ENCODE measurements at places on chromosomes 12 and 14. TPM values are rescaled to one million over a fixed set of nuclear protein-coding genes. Genes with fewer than 3 reads are reported as not detected.

DNA sequence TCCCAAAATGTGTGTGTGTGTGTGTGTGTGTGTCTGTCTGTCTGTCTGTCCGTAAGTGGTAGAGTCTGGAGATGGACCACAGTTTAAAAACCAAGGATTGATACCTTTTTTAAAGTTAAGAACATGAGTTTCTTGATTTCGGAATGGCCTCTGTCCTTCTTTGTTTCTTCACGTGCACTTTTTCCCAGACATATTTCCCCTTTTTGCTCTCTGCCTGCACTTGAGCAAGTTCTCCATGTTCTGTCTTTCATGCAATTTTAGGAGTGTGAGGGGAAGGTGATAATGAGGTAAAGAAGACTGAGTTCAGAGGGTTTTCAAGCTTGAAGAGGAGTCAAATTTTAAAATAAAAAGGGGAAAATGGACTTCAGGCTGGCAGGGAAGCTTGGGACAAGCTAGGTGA, 12.7 kb downstream of the OLR1 start:
- DNase-seq, result no peak

GRCh38 chr12:72380441-72380840, 108.3 kb downstream of the TRHDE start:
- DNase-seq, result no peak

DNA sequence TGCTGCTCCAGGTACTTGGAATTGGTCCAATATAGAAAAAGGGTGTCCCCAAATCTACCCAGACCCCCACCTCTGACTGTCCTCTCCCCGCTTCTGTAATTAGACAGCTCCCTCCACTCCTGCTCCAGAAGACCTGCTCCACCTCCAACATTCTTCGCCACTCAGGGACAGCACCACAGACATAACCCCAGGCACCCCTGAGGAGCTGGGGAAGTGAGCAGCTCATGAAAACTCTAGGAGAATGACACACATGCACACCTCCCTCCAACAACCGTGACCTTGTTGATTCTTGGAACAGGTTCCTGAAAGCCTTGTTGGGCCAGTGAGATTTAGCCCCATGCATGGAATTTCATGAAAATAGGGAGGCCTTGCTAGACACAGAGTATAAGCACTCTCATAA, 8.2 kb downstream of the KRT4 start:
- no peak for DNase-seq

- no peak for DNase-seq
Measured at GRCh38 chr14:39621678-39622077, 189.4 kb upstream of the FBXO33 start.

- DNase-seq, result no peak
Measured at GRCh38 chr12:66709893-66710292, 31.0 kb upstream of the GRIP1 start.

DNA sequence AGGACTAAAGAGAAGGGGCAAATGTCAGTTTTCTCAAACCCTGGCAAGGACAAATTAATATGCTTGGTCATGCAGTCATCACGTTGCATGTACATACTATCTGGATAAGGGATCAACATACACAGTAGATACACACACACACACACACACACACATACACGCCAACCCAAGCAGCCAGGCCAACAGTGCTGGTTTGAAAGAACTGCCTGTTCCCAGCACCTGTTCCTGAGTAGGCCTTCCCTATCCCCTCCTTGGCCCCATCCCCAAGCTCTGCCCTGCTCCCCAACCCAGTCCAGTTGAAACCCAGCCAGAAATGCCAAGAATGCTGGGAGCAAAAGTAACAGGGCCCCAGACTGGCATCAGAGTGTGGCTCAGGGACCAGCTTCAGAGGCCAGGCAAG, 4.4 kb downstream of the ITGA7 start:
- DNase-seq, result no peak

The ULK1 gene
- polyA plus RNA-seq, result 44.8 TPM

- DNase-seq, result no peak
Measured at GRCh38 chr12:6620137-6620884, 13.1 kb upstream of the CHD4 start.

DNA sequence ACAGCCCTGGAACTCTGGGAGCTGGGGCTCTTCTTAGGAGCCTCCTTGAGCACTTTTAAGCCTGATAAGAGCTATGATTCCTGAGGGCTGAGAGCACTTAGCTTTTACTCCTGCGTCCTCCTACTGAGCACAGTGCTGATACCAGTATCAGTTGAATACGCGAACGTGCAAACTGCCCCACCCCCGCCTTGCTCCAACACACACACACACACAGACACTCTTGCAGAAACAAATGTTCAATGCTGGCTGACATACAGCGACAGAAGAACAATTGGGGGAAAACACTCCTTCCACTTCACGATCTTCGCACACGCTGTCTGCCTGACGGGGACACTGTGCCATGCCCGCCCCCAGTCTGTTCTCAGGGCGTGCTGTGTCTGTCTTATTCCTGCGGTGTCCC, 57.2 kb upstream of the DLK1 start:
- DNase-seq, result no peak

DNA sequence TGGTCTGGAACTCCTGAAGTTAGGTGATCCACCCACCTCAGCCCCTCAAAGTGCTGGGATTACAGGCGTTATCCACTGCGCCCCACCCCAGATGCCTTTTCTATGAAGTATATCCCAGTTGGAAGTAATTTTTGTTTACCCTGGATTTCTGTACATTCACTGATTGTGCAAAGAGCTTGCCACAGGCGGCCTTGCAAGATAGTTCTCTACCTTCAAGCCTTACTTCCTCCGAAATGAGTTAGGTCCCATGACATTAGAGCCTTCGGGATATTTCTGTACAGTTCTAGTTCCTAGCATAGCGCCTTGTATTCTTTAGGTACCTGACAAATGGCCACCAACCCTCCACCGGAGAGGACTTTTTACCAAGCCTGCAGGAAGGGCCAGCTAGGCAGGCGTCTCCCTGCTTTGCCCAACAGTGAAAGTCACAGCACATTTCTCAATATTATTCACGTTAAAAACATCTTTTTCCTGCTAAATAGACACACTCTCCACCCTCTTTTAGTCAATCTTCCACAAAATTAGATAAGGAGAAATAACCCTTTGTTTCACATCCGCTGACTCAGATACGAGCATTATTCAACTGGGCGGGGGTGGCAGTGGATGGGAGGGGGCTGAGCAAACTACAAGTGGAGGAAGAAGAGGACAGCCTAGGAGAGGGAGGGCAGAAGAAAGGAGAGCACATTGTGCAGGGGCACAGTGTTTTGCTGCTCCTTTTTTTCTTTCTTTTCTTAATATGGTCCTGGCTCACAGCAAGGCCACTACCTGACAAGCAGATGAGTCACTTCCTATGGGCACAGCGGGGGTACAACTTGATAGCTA, 40.0 kb upstream of the CAPRIN2 start:
- DNase-seq, result no peak

The LBHD2 gene
- polyA plus RNA-seq, result not detected

DNA sequence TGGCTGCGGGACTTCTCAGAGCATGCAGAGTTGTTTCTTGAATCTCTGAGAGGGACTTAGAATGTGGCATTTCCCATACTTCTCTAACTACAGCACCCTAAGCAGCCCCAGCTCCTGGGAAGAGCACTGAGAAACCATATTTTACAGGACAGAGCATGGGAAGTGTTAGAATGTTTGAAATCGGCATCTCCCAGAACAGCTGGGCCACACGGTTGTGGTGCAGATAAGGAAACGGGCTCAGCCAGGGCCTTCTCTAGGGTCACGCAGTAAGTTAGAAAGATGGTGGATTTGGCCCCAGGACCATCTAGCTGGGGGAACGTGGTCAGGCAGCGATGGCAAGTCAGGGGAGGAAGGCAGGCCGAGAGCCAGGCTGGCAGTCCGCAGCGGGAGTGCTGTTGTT, 10.5 kb upstream of the HHIPL1 start:
- DNase-seq, result no peak

- no peak for DNase-seq
Measured at GRCh38 chr14:90336401-90336800, 4.7 kb upstream of the NRDE2 start.

- DNase-seq, result no peak
Measured at GRCh38 chr12:114368685-114369452, 37.1 kb downstream of the TBX5 start.

DNA sequence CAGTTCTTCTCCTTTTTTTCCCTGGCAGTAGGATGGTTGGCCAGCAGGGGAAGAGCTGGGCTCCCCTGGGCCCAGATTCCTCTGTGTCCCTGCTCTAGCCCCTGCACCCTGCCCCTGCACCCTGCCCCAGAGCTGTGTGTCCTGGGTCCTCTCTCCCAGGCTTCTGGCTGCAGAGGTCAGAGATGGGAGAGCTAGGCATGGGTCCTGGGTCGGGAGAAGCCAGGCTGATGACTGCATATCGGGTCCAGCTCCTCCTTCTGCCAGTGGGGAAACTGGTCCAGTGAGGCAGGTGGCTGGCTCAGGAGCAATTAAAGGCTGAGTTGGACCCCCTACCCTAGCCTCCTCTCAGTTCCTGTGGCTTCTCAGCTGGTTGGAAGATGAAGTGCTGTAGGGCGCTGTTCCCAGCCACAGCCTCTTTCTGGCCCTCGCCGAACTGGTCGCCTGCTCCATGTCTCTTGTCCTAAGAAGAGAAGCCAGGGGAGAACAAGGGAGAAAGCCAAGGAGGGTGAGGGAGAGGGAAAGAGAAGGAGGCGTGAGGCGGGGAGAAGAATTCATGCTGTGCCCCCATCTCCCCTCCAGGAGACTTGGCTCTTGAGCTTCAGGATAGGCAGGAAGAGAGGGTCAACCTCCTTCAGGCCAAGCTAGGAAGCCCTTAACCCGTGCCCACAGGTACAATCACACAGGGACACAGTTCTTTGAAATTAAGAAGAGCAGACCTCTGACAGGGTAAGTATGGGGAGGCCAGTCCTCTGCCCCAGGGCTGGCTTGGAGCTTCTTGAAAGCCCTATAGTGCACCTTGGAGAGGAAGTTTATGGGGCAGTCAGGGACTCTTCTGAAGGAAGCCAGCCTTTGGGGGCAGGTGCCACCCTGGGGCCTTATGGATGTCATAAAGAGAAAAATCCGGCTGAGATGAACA, 9.5 kb downstream of the VASH1 start:
- no peak for DNase-seq

The MLH3 gene
- 43.7 TPM for polyA plus RNA-seq

GRCh38 chr12:72747111-72747849, 475.1 kb downstream of the TRHDE start:
- no peak for DNase-seq

The CLEC1B gene
- polyA plus RNA-seq, result 1.4 TPM

DNA sequence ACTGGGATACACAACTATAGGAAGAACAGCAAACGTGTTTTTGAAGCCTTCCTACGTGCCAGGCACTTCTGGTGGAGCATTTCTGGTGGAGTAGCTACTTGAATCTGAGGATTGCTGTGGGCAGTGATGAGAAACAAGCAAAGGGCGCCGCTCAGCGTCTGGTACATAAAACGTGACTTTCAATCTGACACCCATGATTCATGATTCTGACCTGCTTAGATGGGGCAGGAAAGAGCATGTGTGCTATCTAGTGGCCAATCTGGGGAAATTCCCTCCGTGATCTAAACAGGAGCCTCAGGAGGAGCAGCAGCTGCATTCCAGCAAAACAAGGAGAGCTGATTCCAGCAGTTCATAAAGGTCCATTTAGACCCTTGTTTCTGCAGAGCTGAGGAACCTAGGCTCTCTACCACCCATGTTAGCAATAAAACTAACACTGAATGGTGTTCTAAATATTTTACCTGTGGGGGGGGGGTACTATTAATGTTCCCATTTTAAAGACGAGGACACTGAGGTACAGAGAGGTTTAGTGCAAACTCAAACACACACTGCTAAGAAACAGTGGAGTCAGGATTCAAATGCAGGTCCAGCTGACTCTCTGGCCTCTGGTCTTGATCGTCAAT, 37.8 kb downstream of the PAH start:
- peak; percentile 65 for DNase-seq

DNA sequence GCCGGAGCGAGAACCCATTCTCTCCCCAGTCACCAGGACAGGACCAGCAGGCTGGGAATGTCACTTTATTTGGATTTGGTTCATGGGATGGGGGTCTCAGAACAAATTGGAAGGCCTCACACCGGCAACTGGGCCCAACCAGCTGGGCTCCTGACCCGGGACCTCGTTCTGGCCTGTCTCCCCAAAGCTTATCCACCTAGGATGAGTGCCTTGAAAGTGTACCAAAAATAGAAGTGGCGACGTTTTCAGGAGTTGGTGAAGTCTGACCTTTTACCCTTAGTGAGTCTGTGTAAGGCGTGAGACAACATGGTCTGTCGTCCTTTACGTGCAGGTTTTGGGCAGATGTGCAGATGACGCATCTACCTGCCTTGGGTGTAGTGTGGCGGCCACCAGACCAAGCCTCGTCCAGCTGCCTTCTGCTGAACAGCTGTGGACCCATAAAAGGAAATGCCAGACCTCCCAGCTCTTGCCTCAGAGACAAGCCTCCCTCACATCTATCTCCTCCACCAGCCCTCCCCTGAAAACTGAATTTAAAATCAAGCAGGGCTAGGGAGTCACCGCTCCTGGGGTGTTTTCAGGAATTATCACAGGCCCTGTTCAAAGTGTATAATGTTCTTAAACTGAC, 36.6 kb upstream of the CLMN start:
- no peak for DNase-seq

DNA sequence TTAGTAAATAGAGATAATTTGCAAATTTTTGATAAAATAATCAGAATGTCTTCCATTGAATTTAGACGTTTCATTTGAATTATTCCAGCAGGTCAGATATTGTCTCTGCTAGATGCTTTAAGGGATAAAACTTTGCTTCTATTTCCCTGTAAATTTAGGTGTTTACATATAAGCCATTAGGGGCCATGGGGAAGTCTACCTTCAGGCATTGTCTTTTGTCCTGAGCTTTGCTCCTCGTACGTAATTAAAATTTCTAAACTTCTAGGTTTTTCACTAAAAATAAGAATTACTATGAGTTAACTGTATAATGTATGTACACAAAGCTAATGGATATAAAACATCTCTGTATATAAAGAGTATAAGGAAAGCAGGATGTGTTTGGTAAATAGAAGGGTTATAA, 24.1 kb upstream of the CD69 start:
- DNase-seq, result no peak

GRCh38 chr14:21414137-21414631, 30.4 kb upstream of the SUPT16H start:
- no peak for DNase-seq

DNA sequence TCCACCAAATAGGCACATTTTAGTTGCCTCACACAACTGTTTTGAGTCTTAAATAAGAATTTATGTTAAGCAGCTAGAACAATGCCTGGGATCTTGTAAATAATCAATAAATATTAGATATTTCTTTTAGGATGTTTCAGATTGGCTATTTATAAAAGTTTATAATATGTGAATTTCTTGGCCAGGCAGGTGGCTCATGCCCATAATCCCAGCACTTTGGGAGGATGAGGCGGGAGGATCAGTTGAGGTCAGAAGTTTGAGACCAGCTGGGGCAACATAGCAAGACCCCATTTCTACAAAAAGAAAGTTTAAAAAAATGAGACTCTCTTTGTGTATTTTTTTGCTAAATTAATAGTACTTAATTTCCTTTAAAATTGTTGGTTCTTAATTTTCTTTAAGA, 21.8 kb downstream of the ARG2 start:
- DNase-seq, result no peak

GRCh38 chr14:54797986-54798385, 104.6 kb downstream of the GCH1 start:
- no peak for DNase-seq
